GM18507 (cell line): ENCODE measurements at places on chromosomes 7 and 10.

- DNase-seq = no peak
Measured at GRCh38 chr7:129122751-129123509, 21.6 kb upstream of the TSPAN33 start.

DNA sequence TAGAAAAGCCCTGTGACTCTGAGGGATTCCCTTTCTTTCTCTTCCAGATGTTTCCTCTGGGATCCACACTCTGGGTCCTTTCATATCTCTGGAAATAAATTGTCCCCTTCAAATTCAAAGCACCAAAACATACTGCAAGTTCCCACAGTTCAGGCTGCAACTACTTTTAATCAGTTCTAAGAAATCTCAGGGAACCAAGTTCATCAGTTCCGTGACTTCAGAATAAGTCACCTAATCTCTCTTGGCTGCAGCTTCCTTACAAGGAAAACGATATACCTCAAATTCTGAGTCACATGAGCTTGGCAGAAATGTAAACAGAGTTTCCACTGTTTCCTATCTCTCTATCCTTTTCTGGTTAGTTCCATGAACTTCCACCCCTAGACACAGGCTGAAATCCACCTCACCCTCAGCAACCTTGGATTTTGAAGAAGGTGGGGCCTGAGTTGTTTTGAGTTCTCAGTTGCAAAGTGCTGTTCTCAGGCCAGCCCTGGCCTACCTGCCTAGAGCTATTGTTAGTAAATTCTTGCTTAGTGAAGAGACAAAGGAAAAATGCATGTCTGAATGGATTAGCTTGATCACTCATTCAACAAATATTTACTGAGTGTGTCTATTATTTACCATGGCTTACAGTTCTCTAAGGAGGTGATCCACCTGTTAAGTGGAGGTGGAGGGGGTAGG lies 59.3 kb upstream of the IL6 start:
- DNase-seq = no peak

DNA sequence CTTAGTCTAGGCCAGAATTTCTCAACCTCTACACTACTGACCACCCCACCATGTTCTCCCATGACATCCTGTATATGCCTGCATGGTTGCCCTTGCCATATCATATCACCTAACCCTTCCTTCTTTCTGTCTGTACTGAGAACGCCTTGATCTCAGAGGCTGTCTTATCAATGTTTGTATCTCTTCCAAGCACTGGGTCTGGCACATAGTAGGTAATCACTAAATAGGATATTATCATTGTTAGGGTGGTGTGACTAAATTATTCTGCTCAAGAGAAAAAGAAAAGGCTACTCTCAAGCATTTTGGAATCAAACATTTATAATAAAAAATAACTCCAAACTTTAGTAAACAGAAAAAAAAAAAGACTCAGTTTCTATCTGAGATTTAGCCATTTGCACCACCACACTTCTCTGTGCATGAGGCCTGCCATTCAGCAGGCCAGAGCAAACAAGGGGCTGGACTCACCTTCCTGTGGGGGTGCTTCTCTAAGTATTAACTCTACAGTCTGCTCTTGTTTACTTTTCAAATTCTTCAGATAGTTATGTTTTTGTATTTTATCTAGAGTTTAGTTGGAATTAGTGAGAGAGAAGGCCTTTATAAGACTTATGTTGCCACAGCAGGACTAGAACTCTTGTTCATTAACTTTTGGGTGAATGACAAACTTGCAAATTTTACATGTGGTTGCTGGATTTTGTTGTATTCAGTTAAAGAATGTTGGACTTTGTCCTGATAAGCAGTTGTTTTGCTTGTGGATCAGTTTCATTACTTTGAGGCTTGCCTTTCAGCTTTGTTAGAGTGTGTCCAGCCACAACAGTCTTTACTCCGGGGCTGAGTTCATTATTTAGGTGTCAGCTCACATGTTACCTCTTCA lies 5.4 kb downstream of the AGBL3 start:
- DNase-seq = no peak

DNA sequence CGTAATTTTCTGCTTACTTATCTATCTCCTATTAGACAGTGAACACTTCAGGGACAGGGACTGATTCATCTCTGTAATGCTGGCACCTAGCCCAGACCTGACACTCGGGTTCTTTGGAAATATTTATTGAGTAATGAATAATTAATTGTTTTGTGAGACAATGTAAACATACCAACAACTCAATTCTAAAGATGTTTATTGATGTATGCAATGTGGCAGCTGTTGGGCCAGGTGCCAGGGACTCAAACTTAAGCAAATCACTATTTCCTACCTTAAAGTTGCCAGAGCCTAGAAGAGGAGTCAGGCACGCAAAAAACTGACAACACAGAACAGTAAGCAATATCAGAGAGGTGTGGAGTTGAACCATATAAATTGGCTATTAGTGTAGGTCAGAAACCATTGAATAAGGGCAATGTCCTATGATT lies 63.6 kb upstream of the BMPER start:
- DNase-seq = no peak

DNA sequence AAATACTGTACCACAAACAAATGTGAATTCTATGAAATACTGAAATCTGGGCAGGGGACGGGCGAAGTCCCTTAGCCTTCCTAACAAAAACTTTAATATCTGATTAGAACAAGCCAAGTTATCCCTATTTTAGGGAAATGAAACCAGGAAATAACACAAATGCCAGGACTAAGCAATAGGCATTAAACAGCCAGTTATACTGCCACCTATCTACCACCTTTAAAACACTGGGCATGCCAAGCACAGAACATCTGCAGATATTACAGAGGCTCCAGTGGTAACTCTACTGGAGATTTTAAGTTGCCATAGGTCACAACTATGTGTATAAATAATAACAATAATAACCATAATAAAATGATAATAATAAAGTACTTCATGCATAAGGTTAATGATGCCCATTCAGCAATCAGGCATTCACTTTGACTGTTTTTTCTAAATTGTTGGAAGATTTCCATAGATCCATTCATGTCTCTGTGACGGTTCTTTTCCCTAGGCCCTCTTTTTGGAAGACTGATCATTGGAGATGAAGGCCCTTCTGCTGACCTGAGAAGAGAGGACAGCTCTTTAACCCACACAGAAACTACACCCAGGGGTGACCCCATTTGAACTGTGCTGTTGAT lies 195.7 kb downstream of the CACNA2D1 start:
- no peak for DNase-seq

- DNase-seq = no peak
Measured at GRCh38 chr10:100621360-100622205, 85.8 kb downstream of the HIF1AN start.

- DNase-seq = no peak
Measured at GRCh38 chr7:94697035-94697974, 41.4 kb upstream of the SGCE start.

- DNase-seq = no peak
Measured at GRCh38 chr7:48139459-48139858, 31.8 kb upstream of the ABCA13 start.

DNA sequence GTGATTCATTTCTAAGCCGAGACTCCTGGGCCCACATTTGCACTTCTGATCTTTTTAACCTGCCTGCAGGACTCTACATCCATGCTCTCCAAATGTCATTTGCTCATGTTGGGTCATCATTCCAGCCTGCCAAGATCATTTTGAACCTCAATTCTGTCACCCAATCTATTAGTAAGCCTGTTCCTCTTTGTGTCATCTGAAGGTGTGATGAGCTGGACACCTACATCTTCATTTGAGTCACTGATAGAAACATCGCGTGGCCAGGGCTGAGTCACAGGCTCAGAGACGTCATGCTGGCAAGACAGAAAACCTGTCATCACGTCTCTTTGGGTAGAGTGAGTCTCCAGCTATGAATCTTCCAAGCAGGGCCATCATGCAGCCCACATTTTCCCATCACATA lies 65.3 kb upstream of the SLF2 start:
- DNase-seq = no peak
